COR-L47 (cell line): ENCODE measurements at places on chromosomes 7 and 10.

GRCh38 chr10:50345545-50345944, 94.2 kb upstream of the ASAH2 start:
- no peak for DNase-seq

GRCh38 chr7:83155407-83155806, 7.3 kb downstream of the PCLO start:
- no peak for DNase-seq

- peak; percentile 78 for DNase-seq
Observed at GRCh38 chr7:50339990-50340500, 35.5 kb downstream of the IKZF1 start.

GRCh38 chr7:36961693-36962092, 237.4 kb upstream of the AOAH start:
- no peak for DNase-seq

DNA sequence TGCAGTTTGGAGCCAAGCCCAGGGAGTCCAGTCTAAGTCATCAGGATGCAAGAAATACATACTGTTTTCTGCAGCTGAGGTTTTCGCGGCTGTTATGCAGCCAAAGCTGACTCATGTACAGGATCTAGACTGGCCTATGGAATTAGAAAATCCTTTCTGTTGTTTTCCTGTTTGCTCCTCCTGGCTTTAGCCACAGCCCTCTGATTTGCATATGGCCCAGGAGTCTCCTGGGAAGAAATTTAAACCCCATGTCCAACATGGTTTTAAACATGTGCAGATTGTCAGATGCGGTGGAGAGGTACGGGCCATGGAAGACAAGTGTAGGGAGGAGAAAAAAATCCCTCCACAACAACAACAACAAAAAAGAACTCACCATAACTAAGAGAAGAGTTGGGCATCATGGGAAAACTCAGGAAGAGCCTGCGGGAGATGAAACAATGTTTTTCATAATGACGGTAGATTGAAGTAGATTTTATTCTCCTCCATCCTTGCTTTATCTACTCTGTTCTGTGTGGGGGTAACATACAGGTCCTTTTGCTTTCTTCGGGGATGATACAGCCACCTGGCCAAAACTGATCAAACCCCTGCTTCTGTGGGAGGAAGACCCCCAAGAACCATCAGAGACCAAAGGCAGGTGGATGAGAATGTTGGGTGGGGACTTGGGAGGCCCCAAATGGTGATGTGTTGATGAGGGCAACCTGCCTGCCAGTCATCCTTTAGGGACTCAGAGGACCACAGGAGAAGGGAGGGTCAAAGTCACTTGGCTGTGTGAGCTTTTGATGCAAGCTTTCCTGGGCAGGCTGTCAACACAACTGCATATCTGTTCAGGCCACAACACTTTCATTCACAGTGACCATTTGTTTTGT, 29.8 kb upstream of the GNA12 start:
- no peak for DNase-seq

GRCh38 chr7:36048141-36048901, 104.7 kb upstream of the EEPD1 start:
- no peak for DNase-seq

GRCh38 chr10:126122881-126123280, 226.5 kb downstream of the FANK1 start:
- no peak for DNase-seq

DNA sequence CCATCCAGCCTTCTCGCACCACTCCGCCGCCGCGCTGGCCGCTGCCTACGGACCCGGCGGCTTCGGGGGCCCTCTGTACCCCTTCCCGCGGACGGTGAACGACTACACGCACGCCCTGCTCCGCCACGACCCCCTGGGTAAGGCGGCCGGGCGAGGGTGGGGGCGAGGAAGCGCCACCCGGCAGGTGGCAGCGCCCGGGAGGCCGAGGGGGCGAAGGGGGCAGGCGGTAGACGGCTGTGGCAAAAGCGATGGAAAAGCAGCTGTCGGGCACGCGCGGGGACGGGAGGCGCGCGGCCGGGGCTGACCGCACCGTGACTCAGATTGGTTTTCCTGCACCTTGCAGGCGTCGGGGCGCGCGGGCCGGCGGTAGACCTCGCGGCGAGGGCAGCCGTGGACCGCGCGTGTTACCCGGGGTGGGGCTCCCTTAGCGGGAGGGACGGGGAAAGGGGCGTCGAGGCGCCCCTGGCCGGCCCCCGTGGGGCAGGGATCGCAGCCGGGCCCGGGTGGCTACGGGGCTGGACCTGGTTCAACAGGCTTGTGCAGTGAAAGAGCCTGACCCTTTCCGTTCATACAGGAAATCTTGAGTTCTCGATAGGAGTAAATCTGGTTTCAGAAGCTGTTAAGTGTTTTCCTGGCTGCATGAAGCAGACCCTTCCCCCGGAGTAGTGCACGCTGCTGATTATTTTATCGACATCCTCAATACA, 608 bp downstream of the HHEX start:
- DNase-seq: no peak

- no peak for DNase-seq
Observed at GRCh38 chr10:117551330-117552155, 9.0 kb downstream of the EMX2 start.

GRCh38 chr7:50552921-50553320, 12.3 kb downstream of the DDC start:
- no peak for DNase-seq

- DNase-seq: no peak
Observed at GRCh38 chr10:121357401-121357800, 240.8 kb downstream of the FGFR2 start.

DNA sequence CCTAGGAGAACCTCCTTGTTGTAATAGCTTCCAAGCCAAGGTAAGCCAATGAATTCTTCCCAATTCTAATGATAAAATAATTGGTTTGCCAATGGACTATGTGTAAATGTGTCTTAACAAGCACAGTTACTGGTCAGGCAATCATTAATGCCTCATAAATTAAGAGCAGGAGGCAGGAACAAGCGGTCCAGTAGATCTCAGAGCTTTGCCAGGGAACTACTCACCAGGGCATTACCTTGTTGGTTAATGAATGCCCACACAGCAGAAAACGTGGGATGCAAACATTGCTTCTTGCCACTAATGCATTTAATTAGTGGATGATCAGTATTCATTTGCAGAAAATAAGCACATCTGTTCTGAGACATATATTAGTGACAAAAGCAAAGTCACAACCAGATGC, 26.7 kb upstream of the ZNF800 start:
- no peak for DNase-seq

DNA sequence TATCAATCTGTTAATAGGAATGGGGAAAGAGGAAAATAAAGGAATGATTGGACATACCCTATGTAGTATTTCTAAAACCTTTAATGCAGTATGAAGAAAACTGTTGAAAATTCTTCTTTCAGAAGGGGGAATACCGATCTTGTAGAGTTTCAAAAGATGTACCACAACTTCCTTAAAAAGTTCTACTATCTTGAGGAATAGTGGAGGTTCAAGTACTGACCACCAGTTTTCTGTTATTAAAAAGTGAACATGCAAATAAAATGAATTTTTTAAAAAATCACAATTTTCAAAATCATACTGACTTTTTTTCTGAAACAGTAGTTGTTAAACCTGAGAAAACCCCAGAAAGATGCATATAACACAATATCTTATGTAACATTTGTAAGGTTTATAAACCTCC, 86.5 kb downstream of the HERC4 start:
- no peak for DNase-seq

DNA sequence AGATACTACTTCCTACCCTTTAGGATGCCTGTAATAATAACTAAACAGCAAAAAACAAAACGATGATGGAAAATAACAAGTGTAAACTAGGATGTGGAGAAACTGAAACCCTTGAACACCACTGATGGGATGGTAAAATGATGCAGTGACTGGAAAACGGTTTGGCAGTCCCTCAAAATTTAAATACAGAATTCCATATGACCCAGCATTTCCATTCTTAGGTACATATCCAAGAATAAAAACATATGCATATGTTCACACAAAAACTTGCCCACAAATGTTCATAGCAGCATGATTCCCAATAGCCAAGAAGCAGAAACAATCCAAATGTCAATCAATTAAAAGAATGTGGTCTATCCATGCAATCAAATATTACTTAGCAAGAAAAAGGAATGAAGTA, 25.8 kb downstream of the SMURF1 start:
- no peak for DNase-seq

- DNase-seq: no peak
Observed at GRCh38 chr7:150439967-150440366, 10.5 kb upstream of the GIMAP8 start.

DNA sequence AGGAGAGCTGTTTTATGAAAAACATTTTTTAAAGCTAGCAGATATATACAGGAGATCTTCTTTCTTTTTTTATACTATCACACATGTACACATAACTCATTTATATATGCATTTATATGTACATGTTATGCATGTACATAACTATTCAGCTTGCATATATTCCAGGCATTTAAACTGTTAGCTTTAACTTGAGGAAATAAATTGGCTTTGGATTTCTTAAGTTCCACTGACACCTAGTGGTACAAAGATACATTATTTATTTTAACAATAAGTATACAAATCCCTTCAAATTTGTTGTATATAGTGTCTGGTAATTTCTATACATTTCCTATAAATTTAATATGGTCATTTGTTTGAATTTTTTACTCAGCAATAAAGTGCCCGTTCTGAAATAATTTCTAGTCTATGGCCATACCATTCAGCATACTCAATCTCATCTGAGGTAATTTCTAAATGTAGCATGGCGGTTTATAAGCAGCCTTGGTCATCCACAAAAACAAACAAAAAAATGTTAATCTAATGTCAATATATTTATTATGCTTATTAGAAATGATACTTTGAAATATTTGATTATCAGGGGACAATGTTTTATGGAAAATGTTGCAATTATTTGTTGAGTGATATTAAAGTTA, 11.6 kb downstream of the ZDHHC6 start:
- no peak for DNase-seq

GRCh38 chr10:93816123-93816747, 58.5 kb downstream of the LGI1 start:
- DNase-seq: peak; percentile 15

GRCh38 chr10:101772017-101772894, 3.7 kb downstream of the FGF8 start:
- DNase-seq: no peak

- no peak for DNase-seq
Observed at GRCh38 chr7:71912476-71912875, 499.7 kb downstream of the CALN1 start.

DNA sequence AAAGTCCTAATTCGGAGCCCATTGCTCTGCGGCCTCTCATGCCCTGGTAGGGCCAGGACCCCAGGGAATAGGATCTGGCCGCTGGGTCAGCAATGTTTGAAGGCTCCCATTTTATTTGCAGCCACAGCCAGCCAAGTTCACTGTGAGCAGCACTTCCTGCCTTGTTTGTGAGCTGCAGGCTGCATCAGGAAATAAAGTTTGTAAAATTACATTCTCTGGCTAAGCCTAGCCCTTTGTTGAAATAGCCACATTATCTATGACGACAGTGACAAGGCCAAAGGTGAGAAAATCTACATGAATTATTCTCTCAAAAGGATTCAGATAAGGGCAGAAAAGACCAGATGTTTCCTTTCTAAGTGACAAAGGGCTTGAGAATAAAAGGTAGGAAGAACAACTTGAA, 23.7 kb upstream of the ITGB1 start:
- DNase-seq: no peak

DNA sequence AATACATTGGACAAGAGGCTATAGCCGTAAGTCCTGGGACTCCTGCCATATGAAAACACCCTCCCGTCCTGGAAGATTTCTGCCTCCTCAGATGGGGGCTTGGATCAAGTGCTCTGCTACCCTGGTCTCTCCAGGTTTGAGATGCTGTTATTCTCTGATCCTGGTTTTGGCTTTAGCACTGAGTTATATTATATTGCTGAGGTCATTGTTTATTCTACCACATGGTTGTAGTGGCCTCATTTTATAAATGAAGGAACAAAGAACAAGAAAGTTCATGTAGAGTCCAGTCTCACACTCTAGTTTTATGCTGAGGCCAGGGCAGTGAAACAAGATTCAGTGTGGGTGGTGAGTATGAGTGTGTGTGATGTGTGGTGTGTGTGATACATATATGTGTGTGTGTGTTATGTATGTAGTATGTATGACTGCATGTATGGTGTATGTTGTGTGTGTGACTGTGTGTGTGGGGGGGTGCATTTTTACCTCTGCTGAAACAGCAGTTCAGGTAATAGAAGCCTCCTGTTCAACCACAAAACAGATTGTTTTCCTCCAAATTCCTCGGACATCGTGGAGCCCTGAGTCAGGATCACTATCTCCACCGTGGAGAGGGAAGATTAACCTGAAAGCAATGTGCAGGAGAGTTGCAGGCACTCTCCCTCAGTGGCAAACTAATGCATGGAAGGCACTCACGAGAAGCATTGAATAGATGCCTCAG, 80.7 kb downstream of the C7orf25 start:
- DNase-seq: no peak

DNA sequence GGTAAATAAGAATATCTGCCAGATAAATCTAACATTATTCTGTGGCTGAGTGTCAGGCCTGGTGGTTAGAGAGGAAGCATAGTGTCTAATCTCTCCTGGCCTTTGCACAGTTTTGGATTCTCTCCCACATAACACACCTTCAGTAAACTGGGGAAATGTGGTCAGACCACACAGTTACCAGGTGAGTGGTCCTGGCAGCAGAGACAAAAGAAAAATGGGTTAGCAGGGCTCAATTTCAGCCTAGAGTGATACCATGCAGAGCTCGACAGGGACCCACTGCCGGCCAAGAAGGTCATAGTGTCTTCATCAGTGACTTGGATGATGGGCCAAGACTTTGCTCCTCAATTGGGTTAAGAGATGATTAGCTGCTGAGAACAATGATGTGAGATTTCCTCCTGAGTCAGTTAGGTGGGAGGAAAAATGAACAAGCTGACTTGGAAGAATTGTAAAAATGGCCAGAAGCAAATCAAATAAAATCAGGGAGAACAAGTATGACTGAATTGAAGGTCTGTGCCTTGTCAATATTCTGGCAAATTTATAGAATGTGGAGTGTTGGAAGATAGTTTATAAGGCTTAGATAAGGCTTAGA, 69.2 kb upstream of the EFCAB10 start:
- DNase-seq: no peak

DNA sequence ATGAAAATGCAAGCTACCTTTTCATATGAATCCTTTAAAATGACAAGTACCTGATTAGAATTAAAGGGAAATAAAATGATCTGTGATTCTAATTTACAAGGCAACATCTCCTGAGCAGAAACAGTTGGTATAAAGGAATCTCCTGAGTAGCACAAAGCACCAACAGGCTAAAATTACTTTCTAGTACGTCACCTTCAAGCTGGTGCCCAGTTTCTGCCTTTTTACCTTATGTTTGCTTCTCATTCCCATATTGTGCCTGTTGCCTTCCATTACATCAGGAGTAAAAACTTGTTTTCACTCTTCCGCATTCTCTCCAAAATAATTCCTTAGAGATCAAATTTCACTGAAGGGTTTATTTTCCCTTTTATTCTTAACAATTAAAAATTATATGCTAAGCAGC, 587.1 kb upstream of the KCND2 start:
- DNase-seq: no peak

DNA sequence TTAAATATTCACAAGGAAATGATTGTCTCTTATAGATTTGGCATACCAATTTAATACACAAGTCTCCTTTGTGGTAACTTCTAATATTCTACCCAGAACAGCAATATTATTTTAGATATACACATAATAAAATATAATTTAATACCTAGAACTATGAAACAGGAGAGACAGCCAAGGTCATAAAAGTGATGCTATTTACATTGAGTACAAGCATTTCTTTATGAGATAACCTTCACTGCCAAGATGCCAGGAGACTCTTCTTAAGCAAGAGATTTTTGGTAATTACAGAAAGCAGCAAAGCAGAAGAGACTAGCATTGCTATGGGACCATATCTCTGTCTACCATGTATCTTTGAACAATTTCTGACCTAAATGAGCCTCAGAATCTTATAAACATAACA, 764.6 kb upstream of the GHITM start:
- DNase-seq: no peak

- no peak for DNase-seq
Observed at GRCh38 chr7:42096681-42097561, 140.1 kb downstream of the GLI3 start.
